ENCODE measurements at places on chromosomes 4 and X.

- DNase-seq: no peak
Measured at GRCh38 chrX:72635930-72636329, 63.3 kb upstream of the HDAC8 start.

DNA sequence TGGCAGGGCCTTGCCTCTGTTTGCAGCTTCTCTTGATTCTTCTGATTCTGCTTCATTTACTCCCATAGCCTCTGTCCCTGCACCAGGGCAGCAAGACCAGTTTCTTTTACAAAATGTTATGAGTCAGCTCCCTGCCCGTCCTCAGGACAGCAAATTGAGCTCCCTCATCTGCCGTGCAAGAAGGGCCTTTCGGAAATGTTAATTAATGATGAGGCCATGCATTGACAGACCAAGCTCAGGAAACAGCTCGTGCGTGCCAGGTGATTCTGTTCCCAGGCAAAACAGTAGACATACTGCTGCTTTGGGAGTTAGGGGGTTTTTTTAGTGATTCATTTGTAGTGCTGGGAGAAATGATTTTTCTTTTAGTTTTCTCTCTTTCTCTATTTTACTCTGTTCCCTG lies 231.7 kb downstream of the FBXW7 start:
- no peak for DNase-seq

- DNase-seq: no peak
Measured at GRCh38 chr4:80202190-80202711, 4.9 kb downstream of the PRDM8 start.

GRCh38 chr4:24800325-24800895 lies 5.0 kb downstream of the SOD3 start:
- DNase-seq: no peak

- no peak for DNase-seq
Measured at GRCh38 chrX:118571836-118572235, 76.2 kb downstream of the DOCK11 start.

DNA sequence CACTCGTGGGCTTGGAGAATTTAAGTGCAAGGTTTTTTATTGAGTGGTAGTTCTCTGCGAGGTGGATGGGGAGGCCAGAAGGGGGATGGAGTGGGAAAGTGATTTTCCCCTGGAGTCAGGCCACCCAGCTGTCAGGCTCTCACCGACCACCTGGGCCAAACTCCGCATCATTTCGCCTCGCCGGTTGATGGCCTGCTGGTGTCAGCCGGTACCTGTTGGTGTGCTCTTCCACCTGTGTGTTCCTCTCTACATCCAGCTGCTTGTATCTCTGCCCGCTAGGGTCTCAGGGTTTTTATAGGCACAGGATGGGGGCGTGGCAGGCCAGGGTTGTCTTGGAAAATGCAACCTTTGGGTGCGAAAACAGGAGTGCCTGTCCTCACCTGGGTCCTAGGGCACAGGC lies 200.9 kb downstream of the DACH2 start:
- no peak for DNase-seq

GRCh38 chrX:151563449-151563848 lies at the start of gene PASD1:
PASD1 (plus strand) TSS chrX:151563675; CDS start chrX:151601554, 37,879 bp downstream.
- no peak for DNase-seq

DNA sequence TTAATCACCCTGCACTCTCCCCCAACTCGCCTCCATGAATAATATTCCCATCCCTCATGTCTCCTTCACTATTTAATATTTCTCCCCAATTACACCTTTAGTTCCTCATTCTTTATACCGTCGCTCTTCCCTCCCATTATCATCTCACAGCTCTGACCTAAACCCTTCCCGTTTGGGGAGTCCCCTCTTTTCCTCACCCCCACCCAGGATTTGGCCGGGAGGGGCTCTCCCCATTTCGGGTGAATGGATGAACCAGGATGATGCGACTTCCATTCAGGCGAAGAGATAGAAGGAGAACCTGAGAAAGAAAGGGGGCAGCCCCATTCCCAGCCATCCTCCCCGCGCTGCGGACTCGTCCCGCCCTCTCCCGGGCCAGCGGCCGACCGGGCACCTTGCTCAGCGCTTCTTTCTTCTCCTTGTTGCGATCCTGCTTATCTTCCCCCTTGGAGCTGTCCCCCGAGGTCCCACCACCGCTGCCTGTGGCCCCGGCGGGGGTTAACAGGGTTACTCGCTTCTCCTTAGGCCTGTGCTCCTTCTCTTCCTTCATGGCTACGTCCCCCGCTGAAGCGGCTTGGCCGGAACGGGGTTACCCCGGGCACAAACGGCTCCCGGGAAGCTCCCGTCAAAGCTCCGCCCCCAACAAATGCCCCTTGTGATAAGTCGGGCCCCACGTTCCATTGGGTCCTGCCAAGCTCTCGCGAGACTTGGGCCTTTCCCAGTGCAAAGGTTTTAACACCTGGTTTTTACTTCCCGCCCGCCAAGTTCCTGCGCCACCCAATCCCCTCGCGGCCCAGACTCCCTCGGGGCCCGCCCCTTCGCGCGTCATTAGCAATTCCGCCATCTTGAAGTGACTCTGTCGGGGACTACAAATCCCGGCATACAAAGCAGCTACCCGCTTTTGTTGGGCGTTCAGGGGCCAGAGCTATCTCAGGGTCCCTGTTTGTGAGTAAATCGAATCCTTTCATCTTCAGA lies at the start of gene UPF3B:
Gene UPF3B, minus strand, starts transcription at position 582 of the 972 bp plus-strand sequence. Its CDS starts 35 bp downstream, at position 547.
- DNase-seq: peak; percentile 92

- DNase-seq: no peak
Measured at GRCh38 chr4:71343670-71344466, 5.0 kb downstream of the SLC4A4 start.

DNA sequence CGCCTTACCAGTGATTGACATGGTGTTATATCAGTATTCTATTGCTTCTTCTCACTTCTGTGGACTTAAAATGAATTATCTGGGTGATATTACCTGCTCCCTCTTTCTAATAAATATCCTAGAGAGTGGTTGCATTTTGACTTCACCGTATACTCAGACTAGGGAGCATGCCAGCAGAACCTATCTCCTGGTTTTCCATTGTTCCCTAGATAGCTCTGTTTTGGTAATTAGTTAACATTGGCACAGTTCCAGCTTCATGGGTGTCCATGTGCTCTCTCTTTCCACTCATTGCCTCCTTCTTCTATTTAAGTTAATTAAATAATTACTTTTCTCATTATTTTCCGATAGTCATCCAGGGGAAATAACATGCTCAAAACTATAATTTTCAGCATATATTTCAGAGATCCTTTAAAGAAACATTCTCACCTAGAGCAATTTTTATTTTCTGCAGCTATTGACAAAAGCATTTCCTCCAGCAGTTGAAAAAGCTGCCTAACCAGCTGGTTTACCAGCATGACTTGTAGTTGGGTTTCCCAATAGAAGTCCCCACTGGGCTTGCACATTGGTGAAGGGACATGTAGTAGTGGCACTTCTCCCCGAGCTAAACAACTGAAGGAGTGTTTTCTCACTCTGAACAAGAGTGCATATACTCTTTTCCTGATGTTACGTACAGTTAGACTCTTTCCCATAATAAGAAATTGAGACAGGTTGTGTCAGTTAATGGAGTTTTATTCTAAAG lies 27.9 kb upstream of the PAPSS1 start:
- no peak for DNase-seq

DNA sequence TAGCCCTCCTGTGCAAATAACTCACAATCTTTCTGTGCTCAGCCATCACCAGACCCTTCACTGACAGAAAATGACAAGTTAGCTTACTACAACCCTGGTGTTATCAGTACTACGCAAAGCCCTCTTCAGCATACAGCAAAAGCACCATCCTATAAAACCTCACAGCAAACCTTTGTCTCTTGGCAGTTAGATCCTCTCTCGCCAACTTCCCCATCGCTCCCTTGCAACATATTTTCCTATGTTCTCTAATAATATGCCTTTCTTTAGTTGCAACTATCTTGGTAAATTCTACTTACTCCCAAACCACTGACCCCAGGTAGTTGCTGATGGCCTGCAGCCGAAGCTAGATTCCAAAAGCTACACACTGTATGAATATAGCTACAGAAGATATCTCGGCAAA lies 856.9 kb upstream of the FRG1 start:
- no peak for DNase-seq

- DNase-seq: no peak
Measured at GRCh38 chrX:154352012-154352401, 22.4 kb downstream of the FLNA start.

DNA sequence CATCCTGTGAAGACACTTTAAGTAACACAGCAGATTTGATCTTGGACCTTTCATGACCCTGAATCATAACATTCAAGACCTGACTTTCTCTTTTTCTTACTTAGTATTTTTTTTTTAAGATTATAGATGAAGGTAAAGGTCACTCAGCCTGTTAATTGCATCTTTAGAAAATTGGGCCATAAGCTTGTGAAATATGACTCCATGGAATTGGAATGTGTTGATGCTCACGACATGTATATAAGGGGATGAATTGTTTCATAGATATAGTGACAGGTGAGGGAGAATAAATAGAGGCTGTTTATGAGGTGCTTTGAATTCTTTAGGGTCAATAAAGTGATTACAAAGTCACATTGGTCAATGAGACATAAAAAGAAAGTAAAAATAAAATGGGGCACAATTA lies 27.7 kb upstream of the HS3ST1 start:
- DNase-seq: no peak

DNA sequence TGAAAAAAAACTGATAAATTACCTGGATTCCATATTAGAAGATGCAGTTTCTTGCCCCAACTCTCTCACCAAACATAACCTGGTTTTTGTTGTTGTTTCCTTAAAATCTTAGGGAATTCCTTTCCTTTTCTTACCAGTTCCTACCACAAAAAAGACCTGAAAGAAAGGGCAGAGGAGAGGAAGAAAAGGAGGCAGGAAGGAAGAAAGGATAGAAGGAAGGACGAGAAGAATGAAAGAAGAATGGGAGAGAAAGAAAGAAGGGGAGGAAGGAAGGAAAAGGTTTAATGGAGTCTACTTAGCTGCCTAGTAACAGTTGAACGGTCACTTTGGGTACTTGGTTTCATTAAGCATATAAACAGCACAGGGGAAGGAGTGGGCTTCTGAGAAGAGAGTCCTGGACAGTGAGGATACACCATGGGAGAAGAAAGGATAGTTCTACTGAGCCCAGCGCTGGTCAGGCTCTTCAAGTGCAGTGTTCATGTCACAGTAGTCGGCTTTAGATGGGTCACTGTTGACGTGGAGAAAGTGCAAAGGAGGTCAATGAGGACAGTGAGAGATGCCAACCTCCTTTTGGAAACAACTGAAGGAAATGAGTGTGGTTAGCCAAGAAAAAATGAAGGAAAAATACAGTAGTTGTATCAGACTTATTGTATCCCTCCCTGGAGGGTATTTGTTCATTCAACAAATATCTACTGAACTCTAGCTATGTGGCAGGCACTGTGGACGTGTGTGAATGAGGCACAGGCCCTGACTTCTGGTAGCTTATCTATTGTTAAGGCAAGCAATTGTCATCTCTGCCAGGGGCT lies 1.1 kb upstream of the CHIC2 start:
- no peak for DNase-seq

DNA sequence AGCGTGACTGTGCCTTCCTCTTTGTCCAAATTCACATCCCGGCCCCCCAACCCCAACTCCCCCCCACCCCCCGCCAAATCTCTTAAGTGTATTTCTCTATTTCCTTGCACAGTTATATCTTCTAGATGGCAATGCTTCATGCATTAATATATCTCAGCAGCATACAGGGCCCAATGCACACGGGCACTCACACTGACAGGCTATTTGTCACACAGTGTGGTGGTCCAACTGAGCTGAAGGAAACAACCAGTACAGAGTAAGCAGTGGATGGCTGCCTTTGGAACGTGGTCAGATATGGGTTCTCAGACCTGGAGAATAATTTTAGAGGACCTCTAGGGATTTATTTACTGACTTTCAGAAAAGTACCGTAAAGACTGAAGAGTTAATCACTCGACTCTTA lies 681 bp downstream of the EXOC1 start:
- DNase-seq: no peak

DNA sequence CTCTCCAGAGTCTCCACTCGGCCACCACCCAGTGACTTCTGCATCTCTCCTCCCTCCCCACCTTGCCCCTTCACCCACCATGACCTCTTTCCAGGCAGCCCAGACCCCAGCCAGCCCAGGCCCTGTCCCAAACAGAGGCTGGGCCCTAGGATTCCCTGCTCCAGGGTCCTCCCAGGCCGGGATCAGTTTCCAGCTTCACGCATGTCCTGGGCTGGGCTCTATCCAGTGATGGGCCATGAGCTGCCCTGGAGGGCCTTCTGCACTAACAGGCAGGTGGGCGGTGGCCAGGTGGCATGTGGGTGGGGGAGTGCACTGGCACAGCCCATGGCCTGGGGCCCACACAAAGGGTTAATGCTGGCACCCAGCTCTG lies 20.4 kb upstream of the ADD1 start:
- DNase-seq: no peak

DNA sequence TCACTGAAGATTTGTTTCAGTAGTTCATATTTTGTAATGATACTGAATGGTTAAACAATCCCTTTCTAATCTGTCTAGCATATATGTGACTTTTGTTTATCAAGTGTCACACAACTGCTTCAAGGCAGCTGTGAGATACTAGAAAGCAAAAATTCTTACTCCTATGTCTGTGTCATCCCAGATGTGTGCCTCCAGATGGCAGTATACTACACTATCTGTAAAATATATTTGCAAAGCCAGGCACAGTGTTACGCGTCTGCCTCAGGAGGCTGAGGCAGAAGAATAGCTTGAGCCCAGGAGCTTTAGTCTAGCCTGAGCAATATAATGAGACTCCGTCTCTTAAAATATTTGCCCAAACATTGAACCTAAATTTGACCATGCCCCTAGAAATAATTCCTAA lies 4.0 kb downstream of the NUDT10 start:
- DNase-seq: no peak

GRCh38 chrX:130171446-130172126 lies at the start of gene RAB33A:
RAB33A (plus strand) TSS chrX:130171962; CDS start chrX:130172063, 101 bp downstream.
- no peak for DNase-seq

- no peak for DNase-seq
Measured at GRCh38 chr4:182449930-182450439, 206.8 kb downstream of the TENM3 start.

- DNase-seq: no peak
Measured at GRCh38 chr4:48588230-48589097, 98.4 kb downstream of the ZAR1 start.

- no peak for DNase-seq
Measured at GRCh38 chr4:146442801-146443200, 78.9 kb downstream of the SLC10A7 start.

DNA sequence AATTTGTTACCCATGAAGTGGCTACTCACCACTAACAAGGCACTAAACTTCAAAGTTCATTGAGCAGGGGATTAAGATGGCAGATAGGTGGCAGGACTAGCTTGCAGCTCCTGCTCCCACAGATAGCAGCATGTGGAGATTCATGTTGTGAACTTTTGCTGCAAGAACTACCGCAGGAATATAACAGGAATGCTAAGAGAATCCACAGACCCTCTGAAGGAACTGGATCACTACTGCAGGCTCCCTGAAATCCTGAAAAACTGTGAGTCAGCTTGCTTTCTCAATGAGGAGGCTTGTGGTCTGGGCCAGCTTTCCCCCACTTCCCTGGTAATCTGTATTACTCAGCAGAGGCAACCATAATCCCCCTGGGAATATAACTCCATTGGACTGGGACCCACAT lies 118.5 kb upstream of the VCX2 start:
- no peak for DNase-seq

DNA sequence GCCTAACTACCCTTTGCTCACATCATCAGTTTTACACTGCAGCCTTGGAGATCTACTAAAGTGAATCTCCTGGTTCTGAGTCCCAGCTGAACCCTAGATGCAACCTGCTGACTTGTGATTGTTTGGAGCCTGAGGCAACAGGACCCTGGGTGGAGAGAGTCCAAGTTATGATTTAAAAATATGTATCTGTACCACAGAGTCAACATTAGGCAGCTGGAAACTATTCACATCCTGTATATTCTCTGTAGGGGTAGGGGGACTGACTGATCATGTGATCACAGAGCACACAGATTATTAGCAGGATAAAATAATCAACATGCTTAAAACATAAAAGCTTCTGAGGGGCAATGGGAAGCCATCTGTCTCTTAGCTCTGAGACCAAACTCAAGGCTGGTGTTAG lies 52.1 kb downstream of the CT47B1 start:
- DNase-seq: no peak
